Naive thymus-derived CD4-positive, alpha-beta T cell (primary cell): ENCODE measurements at places on chromosomes 5 and 9. TPM values are rescaled to one million over a fixed set of nuclear protein-coding genes. Genes with fewer than 3 reads are reported as not detected.

The TAS2R1 gene
- total RNA-seq = not detected

The DBH gene
- total RNA-seq = 1.2 TPM

DNA sequence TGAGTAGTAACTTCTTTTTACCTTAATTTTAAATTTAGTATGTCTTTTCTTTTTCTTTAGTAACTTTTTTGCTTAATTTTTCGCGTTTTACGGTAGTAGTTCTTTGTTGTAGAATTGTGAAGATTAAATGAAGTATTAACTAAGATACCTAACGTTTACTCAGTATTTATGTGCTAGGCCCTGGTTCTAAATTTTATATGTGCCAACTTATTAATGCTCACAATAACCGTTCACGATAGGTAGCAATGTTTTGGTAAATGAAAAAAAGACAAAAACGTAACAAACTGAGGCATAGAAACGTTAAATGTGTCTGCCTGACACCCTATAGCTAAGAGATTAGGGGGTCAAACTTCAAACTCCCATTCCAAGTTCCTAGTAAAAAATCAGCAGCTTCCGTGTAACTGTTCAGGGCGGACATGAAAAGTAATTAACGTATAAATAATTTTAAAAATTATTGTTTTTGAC lies 1.2 kb downstream of the MRPS30 start:
- no peak for DNase-seq
- peaks cover 3% of the 10 kb centered on the region for H3K36me3 ChIP-seq
- no peaks in the 10 kb centered on the region for H3K27me3 ChIP-seq
- H3K4me3 ChIP-seq = peak overlapping the region; percentile 85
- peaks cover 20% of the 10 kb centered on the region for H3K4me1 ChIP-seq

- no peak for DNase-seq
- H3K4me1 ChIP-seq = no peaks in the 10 kb centered on the region
- H3K36me3 ChIP-seq = no peaks in the 10 kb centered on the region
- peaks cover 11% of the 10 kb centered on the region for H3K27me3 ChIP-seq
- H3K27ac ChIP-seq = no peak within 1 kb of the TSS
These were observed at the start of gene STC2 for GRCh38 chr5:173327948-173328843. TSS of gene STC2 (minus strand) at chr5:173328414. CDS start at chr5:173328193, 221 bp downstream.

- no peaks in the 10 kb centered on the region for H3K36me3 ChIP-seq
- H3K4me1 ChIP-seq = no peaks in the 10 kb centered on the region
- no peak for DNase-seq
- no peaks in the 10 kb centered on the region for H3K27me3 ChIP-seq
- no peak overlapping the region for H3K4me3 ChIP-seq
- H3K27ac ChIP-seq = no peak overlapping the region
These were observed 98.0 kb upstream of the OTULINL start for GRCh38 chr5:14483504-14484157.
